ENCODE measurements at places on chromosomes 7 and 10. TPM values are rescaled to one million over a fixed set of nuclear protein-coding genes. Genes with fewer than 3 reads are reported as not detected.

- no peaks in the 10 kb centered on the region for H3K27me3 ChIP-seq
- DNase-seq = no peak
- H3K4me3 ChIP-seq = no peak overlapping the region
- H3K27ac ChIP-seq = no peak overlapping the region
These were observed 125.9 kb upstream of the LYZL2 start for GRCh38 chr10:30755441-30755953.

Gene GIMAP5
- 364 TPM for total RNA-seq

GRCh38 chr7:130973637-130974036 lies 239.6 kb upstream of the KLF14 start:
- H3K4me3 ChIP-seq = peak overlapping the region; percentile 20
- peaks cover 17% of the 10 kb centered on the region for H3K36me3 ChIP-seq
- DNase-seq = no peak
- H3K4me1 ChIP-seq = peaks cover 20% of the 10 kb centered on the region
- peak overlapping the region; percentile 17 for H3K27ac ChIP-seq

DNA sequence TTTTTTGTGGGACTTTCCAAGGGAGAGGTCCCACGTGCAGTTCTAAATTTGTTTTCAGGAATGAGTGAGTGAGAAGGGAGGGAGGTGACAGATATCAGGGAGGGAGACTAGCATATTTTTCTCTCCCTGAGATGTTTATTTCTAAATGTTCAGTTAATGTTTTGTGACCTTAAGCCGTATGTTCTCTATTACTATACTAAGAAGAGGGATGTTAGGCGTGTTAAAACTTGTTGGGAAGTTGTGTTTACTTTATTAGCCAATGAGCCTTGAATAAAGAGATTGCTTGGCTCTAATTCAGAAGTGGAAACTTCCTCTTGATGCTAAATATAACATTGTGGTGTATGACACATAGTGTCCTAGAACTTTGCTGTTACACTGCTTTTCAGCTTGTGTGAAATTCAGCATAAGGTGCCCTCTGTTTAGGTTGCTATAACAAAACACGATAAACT lies 37.3 kb downstream of the DNAH11 start:
- no peaks in the 10 kb centered on the region for H3K4me1 ChIP-seq
- H3K36me3 ChIP-seq = no peaks in the 10 kb centered on the region
- H3K4me3 ChIP-seq = no peak overlapping the region
- peaks cover 14% of the 10 kb centered on the region for H3K27me3 ChIP-seq
- DNase-seq = no peak

DNA sequence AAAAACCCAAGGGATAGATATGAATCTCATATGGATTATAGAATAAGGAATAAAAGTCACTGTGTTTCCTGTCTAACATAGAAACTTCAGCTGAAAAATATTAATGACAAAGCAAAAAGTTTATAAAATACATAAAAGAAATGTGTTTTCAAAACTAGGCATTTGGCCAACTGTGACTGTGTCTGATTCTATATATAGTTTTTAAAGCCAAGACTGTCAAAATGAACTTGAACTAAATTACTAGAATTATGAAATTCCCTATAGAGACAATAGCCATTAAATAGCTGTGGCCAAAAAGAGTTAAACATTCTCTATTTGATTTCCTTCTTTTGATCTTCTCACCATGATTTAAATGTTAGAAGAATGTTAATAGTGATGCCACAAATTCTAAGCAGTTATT lies 311.2 kb upstream of the SEMA3D start:
- no peak overlapping the region for H3K4me3 ChIP-seq
- no peaks in the 10 kb centered on the region for H3K27me3 ChIP-seq
- H3K36me3 ChIP-seq = no peaks in the 10 kb centered on the region
- DNase-seq = no peak
- no peaks in the 10 kb centered on the region for H3K4me1 ChIP-seq

GRCh38 chr7:108129018-108129965 lies 869 bp downstream of the LAMB4 start:
- no peaks in the 10 kb centered on the region for H3K36me3 ChIP-seq
- H3K27ac ChIP-seq = no peak overlapping the region
- no peaks in the 10 kb centered on the region for H3K27me3 ChIP-seq

GRCh38 chr7:150903606-150904005 lies 51.3 kb downstream of the AOC1 start:
- H3K4me3 ChIP-seq = no peak overlapping the region
- no peak for DNase-seq
- H3K4me1 ChIP-seq = peaks cover under 1% of the 10 kb centered on the region

- H3K4me3 ChIP-seq = no peak overlapping the region
- no peaks in the 10 kb centered on the region for H3K27me3 ChIP-seq
- DNase-seq = no peak
- H3K4me1 ChIP-seq = peaks cover 13% of the 10 kb centered on the region
- no peaks in the 10 kb centered on the region for H3K36me3 ChIP-seq
These were observed 52.3 kb upstream of the ZNF33B start for GRCh38 chr10:42690449-42691360.

Measured in naive thymus-derived CD8-positive, alpha-beta T cell (primary cell).